T-cell (primary cell): ENCODE measurements at places on chromosomes 16 and 17.

GRCh38 chr16:87489434-87490045, 3.3 kb downstream of the ZCCHC14 start:
- DNase-seq, result no peak

- DNase-seq, result no peak
Measured at GRCh38 chr17:46929413-46929812, 6.5 kb downstream of the GOSR2 start.

DNA sequence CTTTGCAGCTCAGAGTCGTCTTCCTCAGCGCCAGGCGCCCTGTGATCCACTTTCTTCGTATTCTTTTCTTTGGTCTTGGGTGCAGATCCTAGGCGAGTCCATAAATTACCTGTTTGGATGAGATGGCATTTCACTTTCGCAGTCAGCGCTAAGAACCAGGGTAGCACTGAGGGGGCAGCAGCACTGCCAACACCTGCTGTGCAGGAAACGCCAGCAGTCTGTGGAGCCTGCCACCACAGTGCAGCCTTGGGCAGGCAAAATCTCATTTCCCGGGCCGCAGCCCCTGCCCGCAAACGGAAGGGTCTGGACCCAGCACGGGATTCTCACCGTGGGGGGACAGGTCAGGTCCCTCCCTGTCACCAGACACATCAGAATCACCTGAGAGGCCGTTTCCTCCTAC, 12.2 kb upstream of the ITGAE start:
- DNase-seq, result no peak

DNA sequence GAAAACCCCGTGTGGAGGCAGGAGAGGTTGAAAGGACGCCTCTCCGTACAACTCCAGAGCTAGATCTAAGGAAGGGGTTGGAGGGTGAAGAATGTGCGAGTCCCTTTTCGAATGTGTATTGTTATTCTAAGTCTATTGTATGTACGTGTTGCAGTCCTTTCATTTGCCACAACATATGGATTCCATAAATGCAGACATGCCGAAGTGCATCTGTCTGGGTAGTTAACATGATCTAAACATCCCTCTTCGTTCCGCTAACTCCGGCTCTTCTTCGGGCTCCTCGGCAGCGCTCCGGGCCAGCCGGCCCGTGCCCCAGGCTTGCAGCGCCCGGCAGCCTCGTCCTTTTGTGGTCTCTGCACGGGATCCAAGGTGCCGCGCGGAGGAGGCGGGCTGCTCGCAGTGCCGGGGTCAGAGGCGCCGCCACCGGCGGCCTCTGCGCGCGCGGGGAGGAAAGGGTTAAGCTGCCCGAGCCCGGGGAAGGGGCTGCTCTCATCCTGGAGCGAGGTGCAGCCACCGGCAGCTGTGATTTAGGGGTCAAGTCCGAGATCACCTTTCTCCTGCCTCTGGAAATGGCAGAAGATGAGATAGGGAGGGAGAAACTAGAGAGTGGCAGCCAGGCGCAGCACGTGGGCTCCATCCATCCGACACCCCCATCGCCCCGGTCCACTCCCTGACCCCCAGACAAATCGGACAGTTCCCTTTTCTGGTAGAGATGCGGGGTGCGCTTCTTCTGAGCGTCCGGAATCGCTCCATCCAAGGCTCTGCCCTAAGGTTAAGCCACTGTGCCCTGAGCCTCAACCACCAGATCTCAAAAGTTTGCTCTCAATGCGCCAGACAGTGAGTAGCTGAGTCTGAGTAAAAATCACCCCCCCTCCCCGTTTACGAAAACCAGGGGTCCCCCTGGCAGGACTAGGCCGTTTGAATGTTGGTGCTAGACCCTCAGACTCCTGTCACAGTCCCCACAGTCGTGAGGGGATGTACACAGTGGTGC, 15.1 kb upstream of the ZFHX3 start:
- DNase-seq, result no peak

GRCh38 chr16:22618842-22619241, 108.2 kb downstream of the NPIPB5 start:
- no peak for DNase-seq

GRCh38 chr16:54927125-54928015, 3.3 kb upstream of the IRX5 start:
- no peak for DNase-seq

DNA sequence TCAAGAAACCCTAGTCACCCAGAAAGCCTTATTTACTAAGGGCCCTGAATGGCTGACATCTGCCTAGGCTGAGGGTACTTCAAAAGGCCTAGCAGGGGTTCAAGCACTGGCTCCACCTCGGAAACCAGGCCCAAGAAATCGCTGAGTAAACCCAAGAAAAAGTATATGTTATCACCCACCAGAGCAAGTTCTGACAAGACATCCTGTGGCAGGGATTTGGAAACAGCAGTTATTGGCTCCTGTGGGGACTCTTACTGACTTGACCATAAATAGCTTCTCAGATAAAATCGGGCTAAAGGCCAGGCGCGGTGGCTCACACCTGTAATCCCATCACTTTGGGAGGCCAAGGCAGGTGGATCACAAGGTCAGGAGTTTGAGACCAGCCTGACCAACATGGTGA, 12.2 kb downstream of the ATP6V0D1 start:
- DNase-seq, result no peak

DNA sequence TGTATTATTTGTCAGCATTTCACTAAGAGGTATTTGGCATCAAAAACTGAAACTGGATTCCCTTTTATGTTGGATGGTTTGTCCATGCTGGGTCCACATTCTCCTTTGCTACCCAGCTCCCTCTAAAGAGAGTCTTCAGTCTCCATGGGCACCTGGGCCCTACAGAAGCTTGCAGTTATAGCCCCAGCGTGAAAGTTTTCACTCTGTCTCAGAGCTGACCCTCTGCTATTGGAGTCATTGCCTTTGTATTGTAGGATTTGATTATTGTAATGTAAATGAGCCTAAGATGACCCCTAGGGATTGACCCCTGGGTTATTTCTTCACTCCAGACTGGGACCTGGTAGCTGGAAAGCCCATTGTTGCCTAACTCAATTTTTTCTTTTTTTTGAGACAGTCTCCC, 1026.5 kb upstream of the EEF2KMT start:
- no peak for DNase-seq

- DNase-seq, result no peak
Measured at GRCh38 chr16:4892361-4893102, 44.4 kb downstream of the PPL start.

- DNase-seq, result no peak
Measured at GRCh38 chr17:14622615-14623101, 321.8 kb downstream of the HS3ST3B1 start.

- no peak for DNase-seq
Measured at GRCh38 chr16:30054451-30054850, 11.1 kb upstream of the ALDOA start.

GRCh38 chr17:45325810-45326209, 9.0 kb upstream of the MAP3K14 start:
- DNase-seq, result no peak

DNA sequence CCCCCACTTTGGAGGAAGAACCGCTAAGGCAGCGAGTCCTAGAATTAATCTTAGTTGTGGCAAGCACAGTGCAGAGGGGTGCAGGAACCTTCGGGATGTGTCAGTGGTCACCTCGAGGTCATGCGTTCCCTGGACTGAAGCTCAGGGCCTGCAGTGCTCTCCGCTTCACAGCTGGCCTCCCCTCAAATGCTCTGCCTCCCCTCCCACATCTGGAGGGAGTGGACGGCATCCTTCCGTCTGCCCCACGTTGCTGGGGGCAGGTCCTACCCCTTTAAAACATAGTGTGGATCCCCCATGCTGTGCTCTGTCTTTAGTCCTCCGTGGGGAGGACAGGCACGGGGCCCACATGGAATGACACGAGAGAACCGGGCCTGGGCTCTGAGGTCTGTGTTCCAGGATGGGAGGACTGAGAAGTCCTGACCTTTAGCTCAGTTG, 99.5 kb upstream of the CDC42EP4 start:
- no peak for DNase-seq

DNA sequence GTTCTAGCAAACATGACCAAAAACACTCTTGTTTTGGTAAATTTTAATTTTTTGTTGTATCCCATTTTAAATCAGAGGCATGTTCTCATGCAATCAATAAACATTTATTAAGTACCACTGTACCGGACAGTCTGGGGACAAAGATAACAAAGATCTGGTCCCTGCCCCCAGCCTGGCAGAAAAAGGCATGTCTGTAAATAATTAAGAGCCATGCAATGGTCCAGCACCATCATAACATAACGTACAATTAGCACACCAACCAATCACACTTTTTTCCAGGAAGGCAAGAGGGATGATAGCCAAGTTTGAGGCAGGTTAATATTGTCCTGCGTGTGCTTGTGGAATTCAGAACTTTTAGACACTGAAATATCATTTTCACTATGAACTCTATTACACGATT, 3.5 kb downstream of the KCNJ16 start:
- no peak for DNase-seq

- no peak for DNase-seq
Measured at GRCh38 chr17:49913226-49914095, 55.5 kb upstream of the DLX4 start.

DNA sequence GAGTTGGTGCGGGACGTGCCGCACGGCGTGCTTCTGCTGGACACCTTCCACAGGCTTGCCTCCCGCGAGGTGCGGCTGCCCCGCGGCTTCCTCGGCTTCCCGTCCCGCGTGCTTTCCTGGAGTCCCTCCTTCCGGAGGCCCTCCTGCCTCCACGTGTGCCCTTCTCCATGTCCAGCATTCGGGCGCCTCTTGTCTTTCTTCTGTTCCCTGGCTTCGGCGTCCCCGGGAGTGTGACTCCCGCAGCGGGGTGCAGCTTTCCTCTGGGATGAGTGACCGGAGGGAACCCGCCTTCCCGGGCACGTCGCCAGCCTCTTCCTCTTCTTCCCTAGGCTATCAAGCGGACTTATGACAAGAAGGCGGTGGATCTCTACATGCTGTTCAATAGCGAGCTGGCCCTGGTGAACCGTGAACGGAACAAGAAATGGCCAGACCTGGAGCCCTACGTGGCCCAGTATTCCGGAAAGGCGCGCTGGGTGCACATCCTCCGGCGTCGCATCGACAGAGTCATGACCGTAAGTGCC, 23.0 kb downstream of the DNAH2 start:
- no peak for DNase-seq

DNA sequence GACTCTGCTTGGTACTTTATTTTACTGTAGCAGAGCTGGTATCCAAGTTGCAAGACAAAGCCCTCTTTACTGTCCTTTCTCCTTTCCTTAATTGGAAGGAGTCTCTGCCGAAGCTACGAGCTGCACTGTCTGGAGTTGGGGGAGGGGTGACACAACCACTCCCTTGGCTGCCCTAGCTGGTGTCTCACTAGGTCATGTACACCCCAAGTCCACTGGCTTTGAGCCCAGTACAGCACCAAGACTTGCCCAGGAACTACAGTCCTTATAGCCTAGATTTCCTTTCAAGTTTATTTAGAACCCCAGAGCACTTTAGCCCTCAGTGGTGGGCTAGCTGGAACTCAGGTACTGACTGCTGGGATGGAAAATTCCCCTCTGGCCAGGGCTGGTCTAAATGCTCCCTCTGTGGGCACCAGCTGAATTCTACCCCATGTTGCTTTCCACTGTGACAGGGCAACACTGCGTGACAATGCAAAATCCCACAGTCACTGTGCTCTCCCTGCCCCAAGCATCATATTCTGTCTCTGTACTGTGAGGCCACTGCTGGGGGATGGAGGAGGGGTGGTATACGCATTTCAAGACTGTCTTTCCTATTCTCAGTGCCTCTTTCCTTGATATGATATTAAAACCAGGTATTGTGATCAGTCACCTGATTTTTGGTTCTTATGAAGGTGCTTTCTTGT, 18.4 kb downstream of the EFCAB5 start:
- DNase-seq, result no peak

- DNase-seq, result no peak
Measured at GRCh38 chr16:11084484-11084875, 140.1 kb downstream of the CLEC16A start.

- DNase-seq, result no peak
Measured at GRCh38 chr16:635573-636205, 416 bp downstream of the METTL26 start.

GRCh38 chr16:68389006-68389405, 59.3 kb downstream of the SMPD3 start:
- no peak for DNase-seq

DNA sequence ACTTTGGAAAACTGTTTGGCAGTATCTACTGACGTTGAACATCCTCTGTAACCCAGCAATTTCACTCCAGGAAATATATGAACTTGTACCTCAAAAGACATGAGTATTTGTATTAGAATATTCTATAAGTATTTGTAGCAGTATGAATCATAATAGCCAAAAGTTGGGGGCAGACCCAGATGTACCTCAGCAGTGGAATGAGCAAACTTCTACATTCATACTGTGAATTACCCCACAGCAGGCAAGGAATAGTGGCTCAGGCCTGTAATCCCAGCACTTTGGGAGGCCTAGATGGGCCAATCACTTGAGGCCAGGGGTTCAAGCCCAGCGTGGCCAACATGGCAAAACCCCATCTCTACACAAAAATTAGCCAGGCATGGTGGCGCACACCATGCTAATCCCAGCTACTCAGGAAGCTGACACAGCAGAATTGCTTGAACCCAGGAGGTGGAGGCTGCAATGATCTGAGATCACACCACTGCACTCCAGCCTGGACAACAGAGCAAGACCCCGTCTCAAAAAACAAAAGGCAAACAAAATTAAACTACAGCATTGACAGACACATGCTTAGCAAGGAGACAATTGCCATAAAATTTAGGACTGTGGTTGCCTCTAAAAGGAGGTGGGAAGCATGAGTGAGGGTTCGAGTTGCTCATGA, 11.2 kb upstream of the HELZ start:
- no peak for DNase-seq

DNA sequence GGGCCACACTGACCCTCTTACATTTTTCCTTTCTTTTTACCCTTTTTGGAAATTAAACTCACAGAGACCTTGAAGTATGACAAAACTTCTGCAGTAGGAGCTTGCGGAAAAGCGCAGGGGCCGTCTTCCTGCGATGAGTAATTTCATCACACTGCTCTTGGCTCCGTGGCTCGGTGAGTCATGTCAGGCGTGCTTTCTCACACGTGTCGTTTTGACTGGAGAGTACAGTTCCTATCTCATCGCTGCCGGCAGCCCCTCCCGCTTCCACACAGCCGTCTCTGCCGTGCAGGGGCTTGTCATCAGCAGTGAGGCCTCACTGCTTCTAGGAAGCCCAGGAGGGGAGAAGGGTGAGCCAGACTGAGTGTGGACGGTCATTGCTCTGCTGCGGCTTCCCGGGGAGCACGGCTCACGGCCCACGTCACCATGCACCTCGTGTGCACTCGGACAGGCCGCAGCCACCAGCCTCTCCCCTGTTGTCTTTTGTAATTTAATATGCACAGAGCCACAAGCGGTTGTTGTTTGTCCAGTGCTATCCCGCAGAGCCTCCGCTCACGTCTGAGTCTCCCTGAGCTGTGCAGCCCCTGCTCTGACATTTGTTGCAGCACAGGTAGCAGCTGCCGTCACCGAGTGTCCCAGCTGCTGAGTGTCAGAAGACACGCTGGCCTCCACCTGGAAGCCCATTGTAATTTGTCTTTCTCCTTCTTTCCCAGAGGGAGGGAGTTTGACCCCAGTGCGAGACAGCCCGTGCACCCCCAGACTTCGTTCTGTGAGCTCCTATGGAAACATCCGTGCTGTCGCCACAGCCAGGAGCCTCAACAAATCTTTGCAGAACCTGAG, 99.4 kb upstream of the CHMP6 start:
- DNase-seq, result peak; percentile 63

GRCh38 chr17:62167076-62167475, 102.0 kb upstream of the MED13 start:
- DNase-seq, result no peak
